NCI-H1105 (cell line): ENCODE measurements at places on chromosomes 1 and 21.

DNA sequence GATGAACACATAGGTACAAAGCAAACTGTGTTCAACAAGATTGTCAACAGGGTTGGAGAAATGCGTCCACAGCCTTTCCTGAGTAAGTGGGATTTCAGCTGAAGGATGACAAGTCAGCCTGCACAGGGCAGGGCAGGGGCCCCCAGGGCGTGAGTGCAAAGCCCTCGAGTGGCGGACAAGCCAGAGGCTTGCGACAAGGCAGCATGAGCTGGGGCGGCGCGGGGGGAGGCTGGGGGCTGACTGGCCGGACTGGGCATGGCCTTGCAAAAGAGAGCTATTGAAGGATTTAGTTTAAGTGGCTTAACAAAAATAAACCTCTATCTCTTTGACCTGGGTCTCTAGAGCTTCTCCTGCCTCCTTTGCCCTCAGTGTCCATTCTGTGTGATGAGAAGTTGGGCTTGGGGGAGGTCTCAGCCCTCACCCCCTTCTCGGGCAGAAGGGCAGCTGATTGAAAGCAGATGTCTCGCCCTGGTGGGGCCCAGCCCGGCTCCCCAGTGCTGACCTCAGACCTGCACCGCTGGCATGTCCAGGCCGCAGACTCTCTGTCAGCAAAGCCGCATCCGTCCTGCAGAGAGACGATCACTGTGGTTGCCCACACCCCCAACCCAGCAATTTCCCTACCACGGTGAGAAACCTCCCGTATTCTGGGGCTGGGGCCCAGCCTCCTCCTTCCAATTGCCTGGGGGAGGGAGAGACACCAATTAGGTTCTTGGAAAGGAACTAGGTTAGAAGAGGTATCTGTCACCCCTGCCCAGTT lies 24.3 kb upstream of the EPS8L3 start:
- DNase-seq: no peak

DNA sequence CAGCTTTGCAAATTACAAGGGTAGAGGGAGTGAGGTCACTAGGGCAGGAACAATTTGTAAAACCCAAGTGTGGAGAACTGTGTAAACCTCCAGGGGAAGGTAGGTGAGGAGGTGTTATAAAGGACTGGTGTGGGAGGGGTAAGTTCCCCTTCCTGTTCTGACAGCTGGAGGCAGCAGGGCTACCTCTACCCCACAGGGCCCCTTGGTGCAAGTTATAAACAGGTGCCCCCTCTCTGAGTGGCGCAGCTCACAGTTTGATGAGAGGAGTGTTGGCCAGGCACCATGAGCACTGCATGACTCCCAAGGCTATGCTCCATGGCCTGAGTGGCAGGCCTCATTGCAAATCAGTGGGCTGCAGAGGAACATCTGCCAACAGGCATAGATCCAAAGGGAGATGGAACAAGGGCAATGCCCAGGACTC lies 41.0 kb downstream of the MFSD2A start:
- DNase-seq: no peak

- DNase-seq: no peak
Measured at GRCh38 chr1:58844176-58844575, 60.3 kb upstream of the JUN start.

GRCh38 chr1:161117759-161118581 lies at the start of the genes NIT1 and PFDN2:
Gene NIT1 (plus strand): TSS chr1:161118105. CDS start chr1:161118177, 72 bp downstream.
Gene PFDN2 (minus strand): TSS chr1:161118037. CDS start chr1:161118026, 11 bp downstream.
- peak; percentile 71 for DNase-seq

DNA sequence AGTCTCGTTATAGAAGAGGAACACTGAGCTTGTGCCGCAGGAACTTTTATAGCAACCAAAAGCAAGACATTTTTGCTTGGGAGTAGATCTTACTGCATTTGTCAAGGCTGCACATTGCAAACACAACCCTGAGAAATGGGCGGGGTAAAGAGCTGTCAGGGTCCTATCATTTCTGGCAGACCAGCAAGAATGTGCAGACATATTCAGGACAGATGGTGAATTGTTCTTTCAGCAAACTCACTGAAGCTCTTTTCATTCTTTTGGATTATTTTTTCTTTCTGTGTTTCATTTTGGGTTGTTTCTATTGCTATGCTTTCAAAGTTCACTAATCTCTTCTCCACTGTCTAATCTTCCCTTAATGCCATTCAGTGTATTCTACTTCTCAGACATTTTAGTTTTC lies 5.1 kb upstream of the ACTN2 start:
- DNase-seq: no peak

DNA sequence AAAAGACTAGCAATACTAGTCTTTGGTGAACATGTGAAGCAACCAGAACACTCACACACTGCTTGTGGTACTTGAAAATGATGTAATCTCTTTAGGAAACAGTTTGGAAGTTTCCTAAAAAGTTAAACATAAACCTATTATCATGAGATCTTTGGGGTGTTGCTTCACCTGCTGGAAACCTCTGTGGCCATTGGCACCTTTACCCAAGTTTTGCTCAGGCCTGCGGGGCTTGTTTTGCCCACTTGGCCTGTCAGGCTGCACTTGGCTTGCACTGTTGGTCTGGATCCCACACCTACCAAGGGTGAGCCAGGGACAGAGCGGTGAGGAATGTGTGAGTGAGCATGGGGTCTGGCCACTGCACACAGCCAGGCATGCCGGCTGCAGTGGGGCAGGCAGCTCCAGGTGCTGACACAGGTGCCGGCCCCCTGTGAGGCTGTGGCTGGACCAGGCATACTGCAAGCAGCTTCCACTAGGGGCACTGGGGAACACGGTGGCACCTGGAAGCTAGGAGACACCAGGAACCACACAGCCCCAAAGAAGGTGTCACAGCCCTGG lies 14.4 kb upstream of the FNBP1L start:
- DNase-seq: no peak

DNA sequence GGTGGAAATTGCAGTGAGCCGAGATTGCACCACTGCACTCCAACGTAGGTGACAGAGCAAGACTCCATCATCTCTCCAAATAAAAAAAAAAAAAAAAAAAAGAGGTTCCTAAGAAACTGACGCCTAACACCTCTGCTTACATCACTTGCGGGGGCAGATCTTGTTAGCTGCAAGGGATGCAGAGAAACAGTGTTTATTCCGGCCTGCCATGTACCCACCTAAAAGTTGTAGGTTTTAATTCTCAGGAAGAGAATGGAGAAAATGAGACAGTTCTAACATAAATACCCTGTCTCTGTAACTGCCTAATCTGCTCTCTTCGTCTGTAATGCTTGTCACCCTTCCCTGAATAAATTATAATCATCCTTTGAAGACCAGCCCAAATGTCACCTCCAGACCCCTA lies 9.0 kb upstream of the SRSF4 start:
- no peak for DNase-seq
